ENCODE measurements at places on chromosomes 2 and 18. TPM values are rescaled to one million over a fixed set of nuclear protein-coding genes. Genes with fewer than 3 reads are reported as not detected.

DNA sequence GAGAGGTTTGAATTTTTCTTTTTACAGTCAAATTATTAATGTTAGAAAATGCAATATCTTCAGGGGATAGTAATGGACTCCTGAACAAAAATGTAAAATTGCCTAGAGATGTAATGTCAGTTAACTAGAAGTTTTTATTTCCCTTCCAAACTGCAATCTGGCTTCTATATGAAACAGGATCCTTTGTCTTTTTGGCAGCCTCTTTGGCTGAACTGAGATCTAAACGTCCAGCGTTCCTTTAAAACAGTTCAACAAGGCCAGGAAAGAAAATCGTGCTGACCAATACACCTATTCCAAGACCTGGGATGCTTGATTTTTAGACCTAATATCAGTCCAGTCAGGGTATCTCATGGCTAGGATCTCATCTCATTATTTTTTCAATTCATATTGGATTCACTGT, 245.5 kb downstream of the FIGN start:
- DNase-seq, result no peak

SP100 gene
- total RNA-seq, result 172 TPM

DNA sequence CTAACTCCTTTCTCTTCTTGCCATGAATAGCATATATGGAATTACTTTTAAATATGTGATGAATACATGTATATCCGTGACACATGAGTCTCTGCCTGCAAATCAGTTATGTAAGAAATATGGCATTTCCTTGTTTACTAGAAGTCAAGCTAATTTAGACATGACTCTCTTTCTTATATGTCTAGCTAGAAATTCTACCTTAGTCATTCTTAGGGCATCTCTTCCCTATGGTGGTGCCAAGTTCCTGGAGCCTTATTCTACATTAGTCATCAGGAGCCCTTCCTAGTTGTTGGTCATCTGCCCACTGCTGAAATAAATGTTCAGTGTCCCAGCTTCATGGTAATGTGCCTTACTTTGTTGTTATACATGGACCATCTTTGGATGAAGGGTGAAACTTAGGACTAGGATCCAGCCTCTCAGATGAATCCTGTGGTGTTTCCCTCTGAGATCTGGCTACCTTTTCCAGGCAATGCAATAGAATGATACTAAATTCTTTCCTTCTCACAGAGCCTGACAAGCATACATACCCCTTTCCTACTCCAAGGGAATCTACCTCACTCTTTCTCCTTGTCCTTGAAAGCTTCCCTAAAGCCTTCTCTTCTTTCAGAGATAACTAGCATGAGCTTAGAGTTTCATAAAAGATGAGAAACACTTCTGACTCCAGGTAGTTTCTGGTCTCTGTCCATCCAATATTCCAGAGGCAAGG, 415.3 kb upstream of the VWC2L start:
- no peak for DNase-seq

GPAT2 gene
- total RNA-seq, result not detected

DNA sequence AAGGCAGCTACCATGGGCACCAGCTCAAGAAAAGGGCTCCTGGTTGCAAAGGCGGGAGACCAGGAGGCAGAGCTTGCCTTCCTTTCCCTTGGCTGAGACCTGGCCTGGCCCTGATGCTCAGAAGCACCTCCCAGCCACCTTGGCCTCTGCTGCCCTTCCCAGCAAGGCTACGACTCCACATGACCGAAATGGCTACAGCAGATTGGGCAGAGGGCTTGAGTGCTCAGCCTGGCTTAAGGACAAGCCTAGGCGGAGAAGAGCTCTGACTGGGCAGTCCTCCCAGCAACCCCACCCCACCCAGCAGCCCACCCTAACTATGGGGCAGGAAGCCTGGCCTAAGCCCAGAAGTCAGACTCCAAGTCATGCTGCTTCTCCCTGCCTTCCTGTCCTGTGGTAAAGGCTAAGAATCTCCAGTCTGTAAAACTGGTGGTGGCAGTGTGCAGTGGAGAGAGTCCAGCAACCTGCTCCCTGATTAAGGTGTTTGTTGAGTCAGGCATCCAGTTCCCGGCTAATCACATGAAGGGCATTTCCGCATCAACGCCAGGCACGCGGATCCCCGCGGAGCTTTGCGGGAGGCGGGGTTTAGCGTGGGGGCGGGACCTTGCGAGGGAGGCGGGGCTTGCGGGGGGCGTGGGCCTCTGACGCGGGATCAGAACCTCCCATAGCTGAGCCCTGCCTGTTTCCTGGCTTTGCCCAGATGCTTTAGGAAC, 256.0 kb downstream of the BCL11A start:
- DNase-seq, result no peak

DNA sequence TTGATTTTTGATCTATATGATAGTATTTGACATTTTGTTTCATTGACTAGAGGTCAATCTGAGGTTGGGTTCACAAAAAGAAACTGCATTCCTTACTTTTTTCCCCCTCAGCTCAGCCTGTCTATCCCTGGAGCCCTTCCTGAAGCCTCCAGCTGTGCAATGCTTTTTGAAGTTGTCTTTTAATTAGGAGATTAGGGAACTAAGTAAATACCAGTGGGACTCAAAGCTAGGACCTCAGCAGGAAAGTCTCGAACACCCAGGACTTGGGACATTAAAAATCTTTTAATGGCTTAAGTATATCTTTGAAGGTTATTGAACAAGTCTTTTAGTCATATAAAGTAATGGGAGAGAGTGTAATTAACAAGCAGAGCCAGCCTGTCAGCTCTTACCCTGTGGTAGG, 220.2 kb downstream of the PDE11A start:
- no peak for DNase-seq

DNA sequence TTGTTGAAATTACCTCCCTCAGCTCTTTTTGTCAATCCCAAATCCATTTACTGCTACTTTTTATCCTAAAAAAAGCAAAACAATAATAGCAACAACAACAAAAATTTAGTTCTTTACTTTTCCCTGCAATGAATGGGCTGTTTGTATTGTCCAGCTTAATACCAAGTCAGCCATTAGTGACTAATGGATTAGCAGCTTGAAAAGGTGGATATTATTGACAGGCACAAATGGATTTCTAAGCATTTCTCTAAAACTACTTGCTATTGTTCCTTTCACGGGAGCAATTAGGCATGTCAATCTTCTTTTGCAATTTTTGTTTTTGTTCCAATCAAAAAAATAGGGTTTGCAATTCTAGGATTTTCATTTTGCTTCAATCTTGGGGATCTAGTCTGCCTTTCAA, 32.1 kb upstream of the SPAG16 start:
- DNase-seq, result no peak

GRCh38 chr2:71831193-71831577, 316.5 kb downstream of the CYP26B1 start:
- DNase-seq, result no peak

DNA sequence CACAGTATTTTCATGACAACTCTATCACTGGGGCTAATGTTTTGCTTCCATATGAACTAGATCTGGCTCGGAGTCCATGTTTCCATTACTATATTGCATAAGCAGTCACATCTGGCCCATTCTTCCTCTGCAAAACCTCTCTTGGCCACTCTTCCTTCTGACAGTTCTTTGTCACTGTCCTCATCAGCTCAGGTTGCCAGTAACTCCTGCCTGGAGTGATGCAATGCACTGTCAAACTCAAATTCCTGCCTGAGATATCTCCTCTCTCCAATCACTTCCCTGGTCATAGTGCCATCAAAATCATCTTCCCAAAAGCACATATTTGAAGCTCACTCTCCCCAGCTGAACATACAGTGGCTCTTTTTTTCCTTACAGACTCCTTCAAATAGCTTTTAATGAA, 66.1 kb downstream of the COLEC12 start:
- DNase-seq, result no peak

DNA sequence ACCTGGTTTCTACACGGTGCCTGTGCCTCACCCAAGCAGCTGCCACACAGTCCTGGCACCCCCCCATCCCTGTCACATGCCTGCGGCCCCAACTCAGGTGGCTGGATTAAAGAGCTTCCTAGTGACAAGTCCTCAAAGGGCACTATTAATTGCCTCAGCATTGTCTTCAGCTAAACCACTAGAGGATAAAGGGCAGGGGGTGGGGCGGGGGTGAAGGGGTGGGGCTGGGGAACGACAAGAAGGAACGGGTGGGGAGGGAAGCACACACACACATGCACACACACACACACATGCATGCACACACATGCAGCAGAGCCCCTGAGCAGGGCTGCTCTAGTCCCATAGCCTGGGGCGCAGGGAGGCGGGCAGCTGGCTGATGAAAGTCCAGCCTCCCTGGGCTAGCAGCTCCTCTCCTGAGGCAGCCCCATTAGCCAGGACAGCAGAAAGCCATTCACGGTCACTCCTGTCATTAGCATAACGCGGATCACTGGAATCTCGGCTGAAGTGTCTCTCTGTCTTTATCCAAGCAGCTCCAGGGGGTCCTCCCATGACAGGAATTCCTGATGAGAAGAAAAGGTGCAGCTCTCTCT, 7.4 kb upstream of the TEX261 start:
- DNase-seq, result no peak

SLC9A2 gene
- 0.80 TPM for total RNA-seq

NDUFB3 gene
- total RNA-seq, result 146 TPM

DNA sequence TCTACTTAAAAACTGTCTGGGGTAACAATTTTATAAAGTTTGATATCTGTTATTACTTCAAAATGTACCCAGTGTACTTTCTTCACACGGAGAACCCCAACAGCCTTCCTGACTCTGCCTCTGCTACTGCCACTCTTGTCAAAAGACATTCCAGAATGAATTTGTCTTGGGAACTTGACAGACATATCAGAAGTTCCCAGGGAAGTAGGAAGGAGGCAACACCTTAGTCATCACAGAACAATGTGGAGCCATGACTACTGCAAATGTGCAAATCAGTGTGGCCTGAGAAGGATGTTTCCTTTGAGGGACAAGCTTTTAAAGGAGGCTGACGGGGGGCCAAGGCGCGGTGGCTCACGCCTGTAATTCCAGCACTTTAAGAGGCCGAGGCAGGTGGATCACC, 133.8 kb upstream of the RNF152 start:
- DNase-seq, result no peak

REG3G gene
- total RNA-seq, result 0.51 TPM

GRCh38 chr2:174005801-174006419, 40.7 kb upstream of the SP3 start:
- no peak for DNase-seq

DNA sequence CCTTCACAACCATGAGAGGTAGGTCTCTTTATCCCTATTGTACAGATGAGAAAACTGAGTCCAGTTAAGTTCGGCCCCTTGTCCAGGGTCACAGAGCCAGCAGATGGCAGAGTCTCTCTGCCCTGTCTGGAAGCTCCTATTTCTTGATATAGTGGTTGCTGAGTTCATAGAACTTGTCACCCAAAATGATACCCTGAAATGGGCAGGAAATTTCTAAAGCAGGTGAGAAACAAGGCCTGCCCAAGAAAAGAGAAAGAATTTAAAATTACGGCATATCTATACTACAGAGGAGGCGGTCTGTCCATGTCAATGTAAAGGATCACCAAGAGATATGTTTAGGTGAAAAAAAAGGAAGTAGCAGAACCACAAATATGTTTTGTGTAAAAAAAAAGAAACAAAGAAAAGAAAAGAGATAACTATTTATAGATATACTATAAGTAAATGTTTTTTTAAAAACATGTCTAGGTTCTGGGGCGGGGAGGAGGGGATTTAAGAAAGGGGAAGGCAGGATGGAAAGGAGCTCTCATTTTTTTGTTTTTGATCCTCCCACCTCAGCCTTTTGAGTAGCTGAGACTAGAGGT, 39.8 kb downstream of the MYO7B start:
- DNase-seq, result no peak

GRCh38 chr2:127811397-127812321, 688 bp upstream of the WDR33 start:
- no peak for DNase-seq

CLASP1 gene
- 53.4 TPM for total RNA-seq

TFPI gene
- total RNA-seq, result 0.41 TPM

ACVR2A gene
- 1.7 TPM for total RNA-seq

DNA sequence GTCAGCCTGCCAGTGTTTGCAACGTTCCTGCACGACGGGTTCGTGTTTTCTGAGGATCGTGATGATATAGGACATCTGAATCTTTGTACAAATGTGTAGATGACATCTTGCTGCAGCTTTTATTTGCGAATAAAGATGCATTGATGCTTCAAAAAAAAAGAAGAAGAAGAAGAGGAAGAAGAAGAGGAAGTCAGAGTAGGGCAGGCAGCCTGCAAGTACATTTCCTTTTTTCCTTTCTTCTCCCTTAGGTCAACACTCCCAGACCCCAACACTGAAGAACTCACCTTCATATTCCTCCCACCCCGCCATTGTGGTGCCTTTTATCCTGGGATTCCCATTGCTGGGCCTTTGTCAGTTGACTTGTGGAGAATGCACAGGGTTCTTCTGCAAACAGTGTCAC, 91.5 kb downstream of the FHOD3 start:
- DNase-seq, result no peak

Data from GM12878 (cell line).